ENCODE measurements at places on chromosomes 2 and 18. TPM values are rescaled to one million over a fixed set of nuclear protein-coding genes. Genes with fewer than 3 reads are reported as not detected.

LIMS4 gene
- 0.48 TPM for total RNA-seq

DNA sequence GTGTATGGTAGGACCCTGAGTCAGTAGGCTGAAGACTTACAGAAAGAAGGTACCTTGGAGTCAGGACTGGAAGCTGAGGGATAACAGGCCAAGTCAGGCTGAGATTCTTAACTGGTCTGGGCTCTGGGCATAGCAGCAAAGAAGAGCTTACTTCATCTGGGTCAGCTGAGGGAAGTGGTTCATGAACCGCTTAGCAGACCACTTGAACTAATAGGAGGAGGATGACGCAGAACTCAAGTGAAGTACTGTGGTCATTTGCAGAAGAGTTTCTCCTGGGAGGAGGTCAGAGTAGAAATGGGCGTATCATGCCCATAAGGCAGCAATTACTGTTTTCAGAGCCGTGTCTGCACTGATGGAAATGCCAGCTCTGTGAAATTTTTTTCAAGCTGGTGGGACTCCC is 164.5 kb downstream of the LCLAT1 start:
- no peaks in the 10 kb centered on the region for H3K27me3 ChIP-seq
- no peak overlapping the region for H3K4me3 ChIP-seq
- H3K27ac ChIP-seq, result no peak overlapping the region
- H3K4me1 ChIP-seq, result peaks cover 4% of the 10 kb centered on the region

CD8B gene
- 268 TPM for total RNA-seq

- H3K27me3 ChIP-seq, result no peaks in the 10 kb centered on the region
- H3K27ac ChIP-seq, result no peak overlapping the region
- no peak for DNase-seq
- H3K4me3 ChIP-seq, result no peak overlapping the region
- no peaks in the 10 kb centered on the region for H3K4me1 ChIP-seq
- H3K36me3 ChIP-seq, result no peaks in the 10 kb centered on the region
Observed at GRCh38 chr18:24928301-24928878, 423.6 kb downstream of the ZNF521 start.

- H3K4me1 ChIP-seq, result no peaks in the 10 kb centered on the region
- no peaks in the 10 kb centered on the region for H3K36me3 ChIP-seq
- H3K27ac ChIP-seq, result no peak overlapping the region
- H3K27me3 ChIP-seq, result no peaks in the 10 kb centered on the region
- DNase-seq, result no peak
Observed at GRCh38 chr18:72999971-73000607, 132.3 kb upstream of the NETO1 start.

GPR45 gene
- not detected for total RNA-seq

GRCh38 chr18:74420481-74420880 is 36.6 kb downstream of the DIPK1C start:
- no peaks in the 10 kb centered on the region for H3K36me3 ChIP-seq
- no peak for DNase-seq
- no peaks in the 10 kb centered on the region for H3K27me3 ChIP-seq
- peaks cover 2% of the 10 kb centered on the region for H3K4me1 ChIP-seq
- no peak overlapping the region for H3K27ac ChIP-seq

DNA sequence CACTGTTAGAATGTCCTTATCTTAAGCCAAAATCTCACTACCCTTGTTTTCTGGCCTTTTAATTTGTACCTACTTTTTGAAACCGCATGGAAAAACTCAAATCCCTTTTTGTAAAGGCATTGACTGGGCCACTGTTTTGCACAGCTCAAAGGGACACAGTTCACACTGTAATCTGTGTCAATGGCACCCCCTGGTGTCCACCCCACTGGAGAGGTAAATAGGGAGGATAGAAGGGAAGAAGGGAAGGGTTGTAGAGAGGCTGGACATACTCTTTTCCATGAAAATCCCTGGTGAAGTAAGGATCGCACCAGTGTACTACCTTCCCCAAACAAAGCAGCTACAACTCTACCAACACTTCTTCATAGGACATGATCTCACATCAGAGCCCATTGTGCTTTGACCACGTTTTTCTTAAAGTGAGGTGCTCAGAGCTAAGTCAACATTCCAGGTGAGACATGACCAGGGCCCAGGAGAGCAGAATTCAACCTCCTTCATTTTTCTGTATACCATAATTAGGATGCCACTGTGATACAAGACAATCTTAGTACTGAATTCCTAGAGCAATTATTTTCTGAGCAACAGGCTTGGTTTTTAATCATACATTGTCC is 92.4 kb upstream of the RMDN2 start:
- peaks cover 21% of the 10 kb centered on the region for H3K4me1 ChIP-seq
- no peak overlapping the region for H3K27ac ChIP-seq
- H3K27me3 ChIP-seq, result peaks cover 3% of the 10 kb centered on the region
- DNase-seq, result peak; percentile 63
- H3K36me3 ChIP-seq, result no peaks in the 10 kb centered on the region

- no peaks in the 10 kb centered on the region for H3K36me3 ChIP-seq
- no peak for DNase-seq
- no peak overlapping the region for H3K4me3 ChIP-seq
- H3K27me3 ChIP-seq, result peaks cover 18% of the 10 kb centered on the region
Observed at GRCh38 chr2:229572507-229573271, 141.7 kb downstream of the DNER start.

GRCh38 chr2:130251535-130251872 is 53.3 kb upstream of the TUBA3E start:
- H3K27ac ChIP-seq, result no peak overlapping the region
- H3K4me1 ChIP-seq, result no peaks in the 10 kb centered on the region
- no peaks in the 10 kb centered on the region for H3K36me3 ChIP-seq
- no peak for DNase-seq
- H3K4me3 ChIP-seq, result no peak overlapping the region

DNA sequence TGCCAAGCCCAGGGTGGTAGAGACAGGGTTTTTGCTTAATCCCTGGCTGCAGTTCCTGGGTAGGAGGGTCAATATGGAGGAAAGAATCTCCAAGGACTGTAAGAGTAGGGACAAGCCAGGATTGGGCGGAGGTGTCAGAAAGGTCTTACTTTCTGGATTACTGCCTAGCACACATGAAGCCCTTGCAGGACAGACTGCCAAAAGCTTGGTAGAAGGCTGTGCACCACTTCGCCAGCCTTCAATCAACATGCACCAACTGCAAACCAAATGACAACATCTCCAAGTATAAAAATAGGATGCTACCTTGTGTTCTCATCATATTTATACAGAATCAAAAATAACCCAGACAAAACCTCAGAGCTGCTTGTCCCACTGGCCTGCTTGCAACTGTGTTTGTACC is 3.7 kb downstream of the ZNF142 start:
- H3K4me1 ChIP-seq, result peaks cover 18% of the 10 kb centered on the region
- H3K27ac ChIP-seq, result no peak overlapping the region
- no peak overlapping the region for H3K4me3 ChIP-seq
- no peaks in the 10 kb centered on the region for H3K27me3 ChIP-seq
- DNase-seq, result no peak

- peak overlapping the region; percentile 97 for H3K27ac ChIP-seq
- peak overlapping the region; percentile 98 for H3K4me3 ChIP-seq
- no peaks in the 10 kb centered on the region for H3K27me3 ChIP-seq
- peaks cover 33% of the 10 kb centered on the region for H3K4me1 ChIP-seq
- peaks cover 30% of the 10 kb centered on the region for H3K36me3 ChIP-seq
Observed at GRCh38 chr2:28895189-28895893, 874 bp downstream of the WDR43 start.

DNA sequence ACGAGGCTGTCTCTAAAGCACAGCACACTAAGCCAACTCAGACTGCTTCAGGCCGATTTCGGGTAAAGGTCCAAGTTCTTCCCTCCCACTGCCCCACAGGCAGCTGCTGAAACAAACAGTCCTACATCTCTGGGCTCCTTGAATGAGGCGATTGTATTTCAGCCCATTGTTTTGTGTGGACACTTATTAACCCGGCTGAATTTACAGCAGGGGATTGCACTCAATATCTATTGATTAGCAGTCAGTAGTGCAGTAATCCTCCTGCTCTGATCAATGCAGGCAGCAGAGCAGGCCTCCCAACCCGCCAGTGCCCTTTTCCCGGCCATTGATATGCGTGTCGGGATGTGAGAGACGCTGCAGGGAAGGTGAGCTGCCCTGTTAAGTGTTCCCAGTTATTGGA is 330.1 kb downstream of the CMPK2 start:
- no peaks in the 10 kb centered on the region for H3K4me1 ChIP-seq
- H3K27me3 ChIP-seq, result peaks cover 13% of the 10 kb centered on the region
- no peak for DNase-seq
- H3K4me3 ChIP-seq, result no peak overlapping the region

DSC1 gene
- total RNA-seq, result 1.1 TPM

GRCh38 chr18:52963481-52963880 is 623.5 kb downstream of the DCC start:
- H3K27ac ChIP-seq, result no peak overlapping the region
- H3K4me3 ChIP-seq, result no peak overlapping the region
- H3K27me3 ChIP-seq, result no peaks in the 10 kb centered on the region

DNA sequence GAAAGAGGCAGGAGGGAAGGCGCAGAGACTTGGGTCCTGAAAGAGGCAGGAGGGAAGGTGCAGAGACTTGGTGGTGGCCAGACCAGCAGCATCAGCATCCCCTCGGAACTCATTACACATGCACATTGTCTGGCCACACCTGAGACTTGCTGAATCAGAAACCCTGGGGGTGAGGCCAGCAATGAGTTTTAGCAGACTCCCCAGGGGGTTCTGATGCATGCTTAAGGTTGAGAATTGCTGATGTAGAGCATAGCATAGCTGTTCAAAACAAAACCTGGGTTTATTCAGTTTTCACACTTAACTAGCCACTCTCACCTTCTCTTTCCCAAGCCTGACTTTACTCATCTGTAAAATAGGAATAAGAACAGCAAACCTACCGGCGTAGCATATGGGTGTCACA is 122.9 kb downstream of the MRO start:
- DNase-seq, result no peak
- H3K27me3 ChIP-seq, result no peaks in the 10 kb centered on the region
- H3K27ac ChIP-seq, result no peak overlapping the region
- H3K4me3 ChIP-seq, result no peak overlapping the region
- H3K36me3 ChIP-seq, result no peaks in the 10 kb centered on the region

GRCh38 chr2:190842606-190843104 is 38.0 kb upstream of the GLS start:
- no peak overlapping the region for H3K4me3 ChIP-seq
- H3K27me3 ChIP-seq, result no peaks in the 10 kb centered on the region
- no peak for DNase-seq
- no peaks in the 10 kb centered on the region for H3K36me3 ChIP-seq
- no peak overlapping the region for H3K27ac ChIP-seq

DNA sequence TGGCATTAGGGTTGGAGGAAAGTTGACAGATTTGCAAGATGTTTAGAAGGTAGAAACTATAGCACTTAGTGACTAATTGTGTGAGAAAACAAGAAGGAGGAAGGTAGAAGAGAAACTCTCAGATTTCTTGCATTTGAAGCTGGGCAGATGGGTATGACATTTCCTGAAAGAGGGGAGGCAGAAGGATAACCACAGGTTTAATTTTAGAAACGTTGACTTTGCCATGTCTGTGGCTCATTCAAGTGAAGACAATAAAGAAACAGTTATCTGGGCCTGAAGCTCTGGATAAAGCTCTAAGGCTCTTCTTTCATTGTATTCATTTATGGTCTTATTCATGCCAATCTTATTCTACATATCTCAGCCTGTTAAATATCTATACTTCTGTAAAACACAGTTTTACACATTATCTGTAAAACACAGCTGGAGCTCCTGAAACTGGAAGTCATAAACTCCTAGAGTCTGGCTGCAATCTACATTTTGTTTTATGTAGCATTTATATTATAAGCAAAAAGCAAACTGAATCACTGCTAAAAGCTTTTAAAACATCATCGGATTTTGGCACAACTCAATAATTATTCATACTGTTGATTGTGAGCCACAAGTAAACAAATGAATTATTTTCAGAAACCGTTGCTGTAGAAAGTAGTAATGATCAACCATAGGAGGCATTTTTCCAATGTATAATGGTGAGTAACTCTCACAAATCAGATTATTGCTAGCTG is 138.5 kb downstream of the RIT2 start:
- H3K27me3 ChIP-seq, result no peaks in the 10 kb centered on the region
- H3K27ac ChIP-seq, result no peak overlapping the region
- DNase-seq, result no peak
- H3K4me3 ChIP-seq, result no peak overlapping the region
- no peaks in the 10 kb centered on the region for H3K4me1 ChIP-seq

DYSF gene
- total RNA-seq, result 4.3 TPM

CGREF1 gene
- total RNA-seq, result 9.8 TPM

GRCh38 chr2:118614841-118615271 is 232.6 kb downstream of the EN1 start:
- no peaks in the 10 kb centered on the region for H3K4me1 ChIP-seq
- H3K36me3 ChIP-seq, result no peaks in the 10 kb centered on the region
- no peak overlapping the region for H3K27ac ChIP-seq
- H3K4me3 ChIP-seq, result no peak overlapping the region
- H3K27me3 ChIP-seq, result peaks cover 19% of the 10 kb centered on the region

EGR4 gene
- total RNA-seq, result 0.41 TPM

PROM2 gene
- 0.30 TPM for total RNA-seq

GRCh38 chr2:115183144-115183543 is 740.7 kb downstream of the DPP10 start:
- H3K27ac ChIP-seq, result no peak overlapping the region
- no peak for DNase-seq
- H3K4me3 ChIP-seq, result no peak overlapping the region

- H3K4me1 ChIP-seq, result no peaks in the 10 kb centered on the region
- DNase-seq, result peak; percentile 38
- H3K36me3 ChIP-seq, result no peaks in the 10 kb centered on the region
Observed at GRCh38 chr2:40554665-40555294, 102.9 kb upstream of the SLC8A1 start.

- H3K4me3 ChIP-seq, result no peak overlapping the region
- no peak for DNase-seq
- H3K27ac ChIP-seq, result no peak overlapping the region
- no peaks in the 10 kb centered on the region for H3K27me3 ChIP-seq
Observed at GRCh38 chr2:45964223-45964841, 312.9 kb downstream of the PRKCE start.

GPR39 gene
- total RNA-seq, result not detected

- DNase-seq, result no peak
- no peaks in the 10 kb centered on the region for H3K4me1 ChIP-seq
- H3K36me3 ChIP-seq, result no peaks in the 10 kb centered on the region
- no peak overlapping the region for H3K27ac ChIP-seq
Observed at GRCh38 chr2:31125918-31126695, 12.1 kb downstream of the GALNT14 start.

CCBE1 gene
- not detected for total RNA-seq

GRCh38 chr2:172438741-172439508 is 11.5 kb downstream of the ITGA6 start:
- peaks cover 65% of the 10 kb centered on the region for H3K4me1 ChIP-seq
- peak overlapping the region; percentile 47 for H3K27ac ChIP-seq
- H3K4me3 ChIP-seq, result peak overlapping the region; percentile 30
- H3K27me3 ChIP-seq, result no peaks in the 10 kb centered on the region
- H3K36me3 ChIP-seq, result peaks cover 2% of the 10 kb centered on the region

RAMP1 gene
- total RNA-seq, result 0.25 TPM

- H3K4me1 ChIP-seq, result no peaks in the 10 kb centered on the region
- H3K27me3 ChIP-seq, result no peaks in the 10 kb centered on the region
- H3K4me3 ChIP-seq, result no peak overlapping the region
Observed at GRCh38 chr2:208798698-208799097, 392.1 kb downstream of the PTH2R start.

DNA sequence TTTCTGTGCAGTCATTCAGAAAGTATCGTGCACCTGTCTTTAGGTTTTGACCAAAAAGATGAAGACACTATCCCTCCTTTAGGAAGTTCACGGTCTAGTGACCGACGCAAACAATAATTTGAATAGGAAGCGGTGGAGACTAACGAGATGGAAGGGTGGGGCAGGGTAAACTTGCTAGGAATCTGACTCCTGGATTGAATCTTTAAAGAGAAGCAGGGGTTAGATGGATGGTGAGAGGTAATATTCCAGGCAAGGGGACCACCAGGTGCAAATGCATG is 651 bp upstream of the TXNL1 start:
- peaks cover 32% of the 10 kb centered on the region for H3K4me1 ChIP-seq
- H3K36me3 ChIP-seq, result peaks cover 21% of the 10 kb centered on the region
- no peak for DNase-seq
- peak overlapping the region; percentile 98 for H3K4me3 ChIP-seq
- no peaks in the 10 kb centered on the region for H3K27me3 ChIP-seq
- peak overlapping the region; percentile 94 for H3K27ac ChIP-seq

RAB27B gene
- total RNA-seq, result not detected
